ENCODE measurements at places on chromosomes 1 and 21. TPM values are rescaled to one million over a fixed set of nuclear protein-coding genes. Genes with fewer than 3 reads are reported as not detected.
A peak's percentile ranks its signal among the peaks of the same experiment; 100 is the strongest.

The ST6GALNAC5 gene
- total RNA-seq: not detected

The RNU1-2 gene
- total RNA-seq: 1,730 TPM

- DNase-seq: peak; percentile 90
Measured at GRCh38 chr1:28091043-28091781, 2.8 kb upstream of the EYA3 start.

The MAP3K6 gene
- total RNA-seq: 7.8 TPM

The OR10Z1 gene
- total RNA-seq: not detected

DNA sequence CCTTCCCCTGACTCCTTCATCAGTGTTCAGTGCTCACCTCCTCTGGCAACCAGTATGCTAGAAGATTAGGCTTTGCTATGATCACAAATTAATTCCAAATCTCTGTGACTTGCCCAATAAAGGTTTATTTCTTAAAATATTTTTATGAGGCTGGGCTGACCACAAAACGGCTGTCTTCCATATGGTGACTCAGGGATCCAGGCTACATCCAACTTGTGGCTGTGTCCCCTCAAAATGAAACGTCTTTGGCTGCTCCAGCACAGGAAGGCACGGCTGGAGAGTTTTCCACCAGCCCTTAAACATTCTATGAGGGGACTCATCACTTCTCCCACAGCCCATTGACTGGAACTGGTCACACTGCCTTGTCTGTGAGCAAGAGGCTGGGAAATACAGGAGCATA is 131.5 kb downstream of the HUNK start:
- DNase-seq: no peak

DNA sequence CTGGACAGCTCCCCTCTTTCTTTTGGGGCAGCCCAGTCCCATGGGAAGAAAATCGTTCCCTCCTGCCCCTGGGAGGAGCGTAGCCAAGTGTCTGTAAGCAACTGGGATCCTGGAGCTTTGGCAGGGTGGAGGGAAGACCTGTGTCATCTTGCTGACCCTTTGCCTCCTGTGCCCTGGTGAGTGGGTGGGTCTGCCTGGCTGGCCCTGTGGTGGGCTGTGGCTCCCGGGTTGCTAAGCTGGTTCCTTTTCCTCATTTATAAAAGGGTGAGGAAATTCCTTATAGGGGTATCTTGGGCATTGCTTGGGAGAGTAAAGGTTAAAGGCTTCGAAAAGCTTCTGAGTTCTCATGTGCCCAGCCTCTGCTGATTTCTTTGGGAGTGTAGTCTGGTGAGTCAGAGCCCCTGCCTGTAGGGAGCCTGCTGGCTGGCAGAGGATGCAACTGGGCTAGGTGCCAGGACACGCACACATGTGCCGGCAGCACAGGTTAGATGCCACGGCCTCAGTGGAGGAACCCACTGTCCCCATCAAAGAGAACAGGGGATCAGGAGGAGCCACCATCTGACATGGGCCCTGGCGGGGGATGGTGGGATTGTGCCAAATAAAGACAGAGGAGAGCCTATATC is 85.2 kb downstream of the ARHGEF10L start:
- no peak for DNase-seq

The PRR9 gene
- total RNA-seq: not detected

DNA sequence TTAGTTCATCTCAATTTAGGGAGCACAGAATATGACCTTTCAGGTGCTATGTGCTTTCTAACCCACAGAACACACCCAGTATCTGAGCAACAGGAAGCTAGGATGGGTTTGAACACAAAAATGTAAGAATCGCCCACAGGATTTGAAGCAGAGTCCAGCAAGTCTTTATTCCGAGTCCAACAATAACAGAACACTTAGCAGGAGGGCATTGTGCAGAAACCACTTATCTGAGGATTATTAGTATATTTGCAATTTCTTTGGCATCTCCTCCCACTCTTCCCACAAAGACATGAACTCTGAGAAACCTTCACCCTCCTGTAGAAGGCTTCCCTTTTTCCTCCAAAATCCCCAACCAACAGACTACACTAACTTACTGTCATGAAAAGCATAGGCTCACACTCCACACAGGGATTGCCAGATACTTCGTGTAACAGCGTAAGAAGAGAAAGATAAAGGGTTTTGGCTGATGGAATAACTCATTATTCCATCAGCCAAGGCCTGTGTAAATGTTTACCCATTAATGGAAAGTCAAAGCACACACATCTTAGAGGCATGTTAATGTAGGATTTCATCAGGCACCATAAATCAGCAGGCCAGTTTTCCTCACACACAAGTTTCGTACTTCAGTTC is 16.1 kb downstream of the SIPA1L2 start:
- DNase-seq: no peak

The GJA8 gene
- not detected for total RNA-seq

- DNase-seq: no peak
Measured at GRCh38 chr1:181451661-181452230, 31.6 kb upstream of the CACNA1E start.

DNA sequence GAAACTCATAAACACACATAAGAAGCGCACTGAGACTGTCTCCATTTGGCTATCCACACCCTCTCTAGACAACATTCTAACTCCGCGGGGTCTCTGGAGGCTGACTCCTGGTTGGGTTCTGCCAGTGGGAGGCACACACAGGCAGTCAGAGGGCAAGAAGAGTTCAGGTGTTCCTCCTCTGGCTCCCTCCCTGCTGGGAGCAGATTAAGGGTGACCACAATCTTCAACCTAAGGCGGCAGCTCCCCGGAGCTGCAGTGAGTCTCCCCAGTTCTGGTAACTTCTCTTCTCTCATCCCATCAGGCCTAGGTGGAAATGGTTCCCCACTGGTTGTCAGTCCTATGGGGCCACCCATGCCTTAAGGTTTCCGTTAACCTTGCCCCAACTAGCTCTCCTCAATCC is 7.4 kb upstream of the TENT5C start:
- DNase-seq: no peak

- DNase-seq: peak; percentile 55
Measured at GRCh38 chr1:237411621-237412020, 369.6 kb downstream of the RYR2 start.

GRCh38 chr1:205775717-205776056 is 405 bp upstream of the RAB29 start:
- no peak for DNase-seq

DNA sequence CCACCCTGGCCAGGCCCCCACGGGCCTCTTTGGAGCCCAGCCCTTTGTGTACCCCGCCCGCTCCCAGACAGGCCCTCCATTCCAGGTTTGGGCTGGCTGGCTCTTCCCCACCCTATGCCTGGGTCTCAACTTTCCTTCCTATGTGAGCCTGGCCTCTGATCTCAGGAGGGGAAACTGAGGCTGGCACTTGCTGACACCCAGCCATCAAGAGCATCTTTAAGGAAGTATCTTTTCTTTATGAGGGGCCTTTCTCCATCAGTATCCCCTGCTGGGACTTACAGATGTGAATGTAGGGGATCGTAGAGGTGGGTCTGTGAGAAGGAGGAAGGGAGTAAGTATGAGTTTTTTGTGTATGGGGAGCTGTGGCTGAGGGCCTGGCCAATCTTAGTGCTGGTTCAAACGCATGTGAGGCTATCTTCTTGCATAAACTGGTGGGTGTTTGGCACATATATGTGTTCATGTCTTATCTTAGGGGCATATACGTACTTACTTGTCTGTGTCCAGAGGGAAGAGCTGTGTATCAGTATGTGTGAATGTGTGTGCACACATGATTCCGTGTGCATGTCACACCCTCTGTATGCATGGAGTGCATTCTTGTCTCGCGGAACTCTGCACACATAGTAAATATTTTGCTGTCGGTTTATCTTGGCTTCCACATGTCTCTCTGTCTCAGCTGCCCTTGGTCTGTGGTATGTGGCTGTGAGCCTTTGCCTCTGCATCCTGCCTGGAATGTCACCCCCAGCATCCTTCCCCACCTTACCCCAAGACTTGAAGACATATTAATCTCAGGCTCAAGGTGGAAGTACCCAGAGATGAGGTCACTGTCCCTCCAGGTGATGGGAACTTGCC is 5.4 kb downstream of the NECTIN4 start:
- no peak for DNase-seq

DNA sequence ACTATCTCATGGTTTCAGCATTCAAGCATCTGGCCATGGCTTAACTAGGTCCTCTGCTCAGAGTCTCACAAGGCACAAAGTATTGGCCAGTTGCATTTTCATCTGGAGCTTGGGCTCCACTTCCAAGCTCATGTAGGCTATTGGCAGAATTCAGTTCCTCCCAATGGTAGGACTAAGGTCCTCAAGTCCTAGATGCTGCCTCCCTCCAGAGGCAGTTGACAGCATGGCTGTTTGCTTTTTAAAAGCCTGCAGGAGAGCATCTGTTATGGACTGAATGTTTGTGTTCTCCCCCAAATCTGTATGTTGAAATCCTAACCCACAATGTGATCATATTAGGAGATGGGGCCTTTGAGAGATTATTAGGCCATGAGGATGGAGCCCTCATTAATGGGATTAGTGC is 38.0 kb upstream of the HLX start:
- no peak for DNase-seq

The CD164L2 gene
- total RNA-seq: not detected

DNA sequence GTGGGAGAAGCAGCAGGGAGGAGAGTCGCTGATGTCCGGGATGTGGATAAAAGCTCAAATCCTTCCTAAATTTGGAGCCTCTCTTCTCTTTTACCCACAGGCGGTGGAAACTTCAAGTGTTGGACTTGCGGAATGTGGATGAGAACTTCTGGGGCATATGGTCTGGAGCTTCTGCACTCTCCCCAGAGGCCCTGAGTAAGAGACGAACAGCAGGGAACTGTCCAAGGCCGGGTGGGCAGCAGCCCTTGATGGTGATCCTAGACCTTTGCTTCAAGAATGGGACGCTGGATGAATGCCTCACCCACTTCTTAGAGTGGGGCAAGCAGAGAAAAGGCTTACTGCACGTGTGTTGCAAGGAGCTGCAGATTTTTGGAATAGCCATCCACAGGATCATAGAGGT is 1.9 kb downstream of the PRAMEF12 start:
- no peak for DNase-seq

The CD1D gene
- not detected for total RNA-seq

The IRF6 gene
- total RNA-seq: 0.16 TPM

The TMPRSS15 gene
- total RNA-seq: not detected

The CDA gene
- total RNA-seq: not detected

GRCh38 chr1:77146270-77146669 is 73.0 kb downstream of the PIGK start:
- no peak for DNase-seq

The URB2 gene
- 17.2 TPM for total RNA-seq

GRCh38 chr1:198649232-198649967 is 10.6 kb downstream of the PTPRC start:
- DNase-seq: no peak

The NPHP4 gene
- 17.2 TPM for total RNA-seq

DNA sequence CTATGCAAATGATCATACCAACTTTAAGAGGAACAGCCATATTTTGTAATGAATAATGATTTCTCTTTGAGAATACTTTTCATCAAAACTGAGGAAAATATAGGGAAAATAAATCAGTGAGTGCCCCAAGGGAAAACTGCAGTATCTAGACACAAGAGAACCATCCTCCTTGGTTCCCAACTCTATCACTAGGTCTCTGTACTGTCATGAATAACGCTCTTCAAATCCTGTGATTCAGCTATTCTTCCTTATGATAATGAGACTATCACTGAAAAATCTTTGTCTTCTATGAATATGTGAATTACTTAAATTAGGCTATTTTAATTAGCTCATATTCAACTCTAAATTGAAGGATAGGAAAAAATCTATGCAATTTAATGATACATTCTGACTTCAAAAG is 2.3 kb downstream of the OR2L5 start:
- DNase-seq: no peak

The SYCP1 gene
- not detected for total RNA-seq

DNA sequence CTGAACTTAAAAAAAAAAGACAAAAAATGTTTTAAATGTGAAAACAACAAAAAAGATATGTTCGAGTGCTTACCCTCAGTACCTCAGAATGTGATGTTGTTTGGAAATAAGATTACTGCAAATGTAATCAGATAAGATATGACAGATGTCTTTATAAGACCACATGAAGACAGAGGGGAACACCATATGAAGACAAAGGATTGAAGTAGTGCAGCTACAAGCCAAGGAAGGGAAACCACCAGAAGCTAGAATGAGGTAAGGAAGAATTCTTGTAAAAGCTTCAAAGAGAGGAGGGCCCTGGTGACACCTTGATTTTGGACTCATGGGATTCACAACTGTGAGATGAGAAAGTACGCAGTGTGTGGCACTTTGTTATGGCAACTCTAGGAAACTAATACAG is 15.4 kb downstream of the ASB17 start:
- no peak for DNase-seq

DNA sequence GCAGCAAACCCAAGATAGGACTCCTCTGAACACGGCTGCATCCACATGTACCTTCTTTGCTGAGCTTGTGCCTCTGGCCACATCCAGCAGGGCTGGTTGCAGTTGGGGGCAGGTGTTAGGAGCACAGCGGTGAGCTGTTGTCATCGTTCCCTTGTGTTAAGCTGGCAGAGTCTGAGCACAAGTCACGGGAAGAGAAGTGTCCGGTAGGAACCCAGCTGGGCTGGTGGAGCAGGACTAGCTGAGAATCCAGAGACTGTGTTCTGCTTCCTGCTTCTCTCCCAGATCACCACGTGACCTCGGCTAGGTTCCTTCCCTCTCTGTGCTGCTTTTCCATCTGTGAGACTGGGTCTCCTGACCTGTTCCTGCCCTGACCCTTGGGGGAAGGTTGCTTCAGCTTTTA is 105.1 kb downstream of the PCBP3 start:
- no peak for DNase-seq

The SMPDL3B gene
- total RNA-seq: 0.82 TPM

GRCh38 chr1:205593532-205593931 is 38.3 kb downstream of the ELK4 start:
- DNase-seq: no peak

DNA sequence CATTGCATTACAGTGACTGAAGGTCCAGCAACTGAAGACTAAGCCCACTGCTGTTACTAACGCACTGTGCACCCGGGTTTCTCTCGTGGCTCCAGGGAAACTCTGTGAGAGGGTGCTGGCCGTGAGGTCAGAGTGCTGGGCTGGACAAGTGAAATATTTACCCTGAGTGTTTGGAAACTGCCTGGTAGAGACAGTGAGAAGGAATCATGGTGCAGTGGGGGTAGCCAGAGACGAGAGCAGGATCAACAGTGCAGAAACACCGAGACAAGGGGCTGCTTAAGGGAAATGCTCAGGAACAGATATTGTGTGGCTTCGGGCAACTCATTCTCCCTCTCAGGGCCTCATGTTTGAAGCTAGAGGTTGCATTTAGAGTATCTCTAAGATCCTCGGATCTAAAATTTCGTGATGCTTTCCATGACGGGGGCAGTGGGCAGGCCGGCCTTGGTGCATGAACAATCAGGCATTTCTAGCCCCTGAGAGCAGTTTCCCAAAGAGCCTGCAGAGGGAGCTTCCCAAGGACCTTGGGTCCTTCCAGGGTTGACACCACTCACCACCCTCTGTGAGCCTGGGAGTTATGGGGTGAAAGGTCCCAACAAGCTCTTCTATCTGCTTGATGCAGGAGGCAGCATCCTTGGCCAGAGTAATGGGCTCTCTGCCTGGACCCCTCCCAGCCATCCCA is 9.7 kb downstream of the CD2 start:
- peak; percentile 74 for DNase-seq

The CRP gene
- not detected for total RNA-seq

All from activated CD8-positive, alpha-beta T cell treated with anti-CD3 and anti-CD28 coated beads, Interleukin-2, amount 10 ng/mL, durations not matched to agents 7 days and 5 days (primary cell).